ENCODE measurements at places on chromosomes 16 and 17. TPM values are rescaled to one million over a fixed set of nuclear protein-coding genes. Genes with fewer than 3 reads are reported as not detected.
A peak's percentile ranks its signal among the peaks of the same experiment; 100 is the strongest.

DNA sequence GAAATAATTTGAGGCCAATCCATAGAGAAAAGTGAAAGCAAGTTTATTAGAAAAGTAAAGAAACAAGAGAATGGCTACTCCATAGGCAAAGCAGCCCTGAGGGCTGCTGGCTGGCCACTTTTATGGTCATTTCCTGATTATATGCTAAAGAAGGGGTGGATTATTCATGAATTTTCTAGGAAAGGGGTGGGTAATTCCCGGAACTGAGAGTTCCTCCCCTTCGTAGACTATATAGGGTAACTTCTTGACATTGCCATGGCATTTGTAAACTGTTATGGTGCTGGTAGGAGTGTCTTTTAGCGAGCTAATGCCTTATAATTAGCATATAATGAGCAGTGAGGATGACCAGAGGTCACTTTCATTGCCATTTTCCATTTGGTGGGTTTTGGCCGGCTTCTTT, 4.4 kb downstream of the DHRS7B start:
- no peak overlapping the region for H3K27ac ChIP-seq
- H3K4me1 ChIP-seq, result peaks cover 8% of the 10 kb centered on the region
- no peak overlapping the region for H3K4me3 ChIP-seq

GRCh38 chr16:56470232-56470631, 18.9 kb downstream of the OGFOD1 start:
- no peaks in the 10 kb centered on the region for H3K27me3 ChIP-seq
- no peak for DNase-seq
- no peak overlapping the region for H3K27ac ChIP-seq
- H3K4me3 ChIP-seq, result no peak overlapping the region
- H3K36me3 ChIP-seq, result peaks cover 82% of the 10 kb centered on the region

GRCh38 chr17:18888766-18889290, 30.9 kb downstream of the PRPSAP2 start:
- H3K27ac ChIP-seq, result no peak overlapping the region
- DNase-seq, result no peak
- H3K27me3 ChIP-seq, result no peaks in the 10 kb centered on the region
- H3K36me3 ChIP-seq, result peaks cover 32% of the 10 kb centered on the region

DNA sequence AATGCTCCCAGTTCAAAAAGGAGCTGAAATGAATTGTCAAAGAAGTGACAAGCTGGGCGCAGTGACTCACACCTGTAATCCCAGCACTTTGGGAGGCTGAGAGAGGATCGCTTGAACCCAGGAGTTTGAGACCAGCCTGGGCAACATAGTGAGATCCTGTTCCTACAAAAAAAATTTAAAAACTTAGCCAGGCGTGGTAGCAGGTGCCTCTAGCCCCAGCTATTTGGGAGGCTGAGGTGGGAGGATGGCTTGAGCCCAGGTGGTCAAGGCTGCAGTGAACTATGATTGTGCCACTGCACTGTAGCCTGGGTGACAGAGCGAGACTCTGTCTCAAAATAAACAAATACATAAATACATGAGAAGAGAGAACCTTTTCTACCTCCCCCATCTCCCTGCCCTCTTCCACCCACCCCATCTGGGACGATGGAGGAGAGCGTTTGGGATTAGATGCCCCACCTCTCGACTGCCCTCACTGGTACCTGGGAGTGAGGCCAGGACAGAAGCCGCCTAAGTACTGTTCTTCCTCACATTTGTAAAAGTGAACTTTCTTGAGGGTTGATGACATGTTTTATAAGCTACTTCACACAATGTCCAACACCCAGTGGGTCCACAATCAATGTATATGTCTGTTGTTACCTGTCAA, 2.4 kb downstream of the IL4R start:
- peak overlapping the region; percentile 93 for H3K27ac ChIP-seq
- H3K4me3 ChIP-seq, result peak overlapping the region; percentile 85
- H3K4me1 ChIP-seq, result peaks cover 7% of the 10 kb centered on the region
- no peaks in the 10 kb centered on the region for H3K36me3 ChIP-seq
- no peak for DNase-seq

GRCh38 chr17:60086818-60087591, 8.3 kb upstream of the HEATR6 start:
- H3K27ac ChIP-seq, result no peak overlapping the region
- no peak overlapping the region for H3K4me3 ChIP-seq
- no peak for DNase-seq
- no peaks in the 10 kb centered on the region for H3K36me3 ChIP-seq
- H3K4me1 ChIP-seq, result peaks cover 2% of the 10 kb centered on the region

GRCh38 chr16:57680842-57681375, 12.8 kb downstream of the ADGRG3 start:
- no peak for DNase-seq
- no peaks in the 10 kb centered on the region for H3K4me1 ChIP-seq
- H3K27ac ChIP-seq, result no peak overlapping the region

DNA sequence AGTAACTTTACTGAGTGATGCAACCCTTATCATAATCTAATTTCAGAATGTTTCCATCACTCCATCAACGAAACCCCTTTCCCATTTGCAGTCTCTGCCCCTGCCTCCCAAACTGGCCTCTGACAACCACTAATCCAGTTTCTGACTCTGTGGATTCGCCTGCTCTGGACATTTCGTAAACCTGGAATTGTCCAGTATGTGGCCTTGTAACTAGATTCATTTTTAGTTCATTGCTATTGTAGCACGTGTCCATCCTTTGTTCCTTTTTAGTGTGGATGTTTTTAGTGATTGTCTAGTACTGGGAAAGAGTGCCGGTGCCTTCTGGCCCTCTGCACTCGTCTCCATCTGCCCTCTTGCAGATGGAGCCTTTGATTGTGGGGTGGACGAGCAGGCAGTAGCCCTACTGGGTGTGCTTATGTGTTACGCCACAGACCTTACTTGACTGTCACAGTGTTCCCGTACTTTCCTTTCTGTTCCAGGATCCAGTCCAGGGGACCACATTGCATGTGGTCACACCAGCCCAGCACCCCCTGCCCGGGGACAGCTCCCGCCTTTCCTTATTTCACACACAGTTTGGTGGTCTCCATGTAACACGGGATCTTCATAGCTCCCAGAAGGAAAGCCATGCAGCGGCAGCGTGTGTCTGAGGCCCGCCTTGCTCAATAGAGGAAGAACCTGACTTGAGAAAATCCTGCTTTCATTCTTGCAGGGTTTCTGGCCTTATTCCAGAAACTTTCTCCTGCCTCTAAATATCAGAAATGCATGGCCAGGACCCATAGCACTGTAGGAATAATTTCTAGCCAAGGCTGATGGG, 8.8 kb downstream of the KIAA0513 start:
- H3K27me3 ChIP-seq, result no peaks in the 10 kb centered on the region
- no peaks in the 10 kb centered on the region for H3K4me1 ChIP-seq
- no peaks in the 10 kb centered on the region for H3K36me3 ChIP-seq
- DNase-seq, result no peak
- no peak overlapping the region for H3K27ac ChIP-seq

- no peak overlapping the region for H3K27ac ChIP-seq
- no peak for DNase-seq
- H3K4me1 ChIP-seq, result no peaks in the 10 kb centered on the region
- H3K4me3 ChIP-seq, result no peak overlapping the region
- no peaks in the 10 kb centered on the region for H3K27me3 ChIP-seq
- H3K36me3 ChIP-seq, result no peaks in the 10 kb centered on the region
Observed at GRCh38 chr17:27755706-27756466, 44.4 kb downstream of the NOS2 start.

DNA sequence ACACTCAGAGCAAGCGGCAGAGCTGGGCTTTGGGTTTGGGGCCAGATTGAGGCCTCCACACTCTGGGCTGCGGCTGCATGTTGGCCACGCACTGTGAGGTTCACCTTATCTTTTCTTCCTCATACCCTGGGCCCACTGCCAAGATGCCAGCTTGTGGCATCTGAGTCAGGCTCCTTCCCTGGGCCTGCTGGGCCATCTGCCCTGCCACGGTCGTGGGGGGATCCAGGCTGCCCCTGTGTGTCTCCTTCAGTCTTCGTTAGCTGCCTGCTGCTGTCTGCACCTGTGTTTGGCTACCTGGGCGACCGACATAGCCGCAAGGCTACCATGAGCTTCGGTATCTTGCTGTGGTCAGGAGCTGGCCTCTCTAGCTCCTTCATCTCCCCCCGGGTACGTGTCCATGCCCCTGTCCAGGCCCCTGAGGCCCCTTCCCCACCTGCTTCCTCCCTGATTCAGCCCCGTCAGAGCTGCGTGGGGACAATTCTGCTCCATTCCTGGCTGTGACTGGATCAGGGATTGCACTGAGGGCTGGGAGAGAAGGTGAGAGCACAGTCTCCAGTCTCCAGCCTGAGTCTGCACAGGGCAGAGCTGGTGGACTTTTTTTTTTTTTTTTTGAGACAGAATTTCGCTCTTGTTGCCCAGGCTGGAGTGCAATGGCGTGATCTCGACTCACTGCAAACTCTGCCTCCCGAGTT, 11.2 kb downstream of the SPNS3 start:
- H3K4me3 ChIP-seq, result no peak overlapping the region
- DNase-seq, result peak; percentile 67
- no peaks in the 10 kb centered on the region for H3K36me3 ChIP-seq
- H3K27me3 ChIP-seq, result no peaks in the 10 kb centered on the region
- H3K4me1 ChIP-seq, result no peaks in the 10 kb centered on the region

DNA sequence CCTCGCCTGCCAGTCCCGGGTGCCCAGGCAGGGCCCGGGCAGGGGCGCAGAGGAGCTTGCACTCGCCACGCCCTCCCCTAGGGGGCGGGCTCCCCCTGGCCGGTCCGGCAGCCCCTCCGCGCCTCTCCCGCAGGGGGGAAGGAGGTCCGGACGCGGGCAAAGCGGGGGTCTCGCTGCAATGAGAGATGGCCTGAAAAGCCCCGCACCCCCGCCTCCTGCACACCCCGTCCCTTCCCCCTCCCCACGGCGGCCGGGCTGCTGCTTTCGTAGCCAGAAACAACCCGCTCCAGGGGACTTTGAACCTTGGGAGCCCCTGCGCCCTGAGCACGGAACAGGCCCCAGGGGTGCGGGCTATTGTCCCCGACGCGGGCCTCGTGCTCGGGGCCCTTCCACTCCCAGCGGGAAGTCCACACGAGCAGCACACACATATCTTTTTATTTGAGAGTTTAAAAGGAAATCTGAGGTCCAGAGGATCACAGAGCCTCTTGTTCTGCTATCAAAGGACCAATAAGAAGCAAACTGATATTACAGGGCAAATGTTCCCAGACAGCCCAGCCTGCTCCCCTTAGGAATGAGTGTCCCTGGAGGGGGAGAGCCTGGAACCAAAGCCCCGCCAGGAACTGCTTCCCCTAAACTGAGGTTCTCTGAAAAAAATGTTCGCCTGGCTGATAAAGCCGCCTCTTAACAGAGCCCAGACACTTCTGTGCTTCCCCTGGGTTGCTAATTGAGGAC, 5.8 kb upstream of the CBX4 start:
- peaks cover 34% of the 10 kb centered on the region for H3K4me1 ChIP-seq
- H3K27ac ChIP-seq, result peak overlapping the region; percentile 9
- H3K4me3 ChIP-seq, result peak overlapping the region; percentile 59

DNA sequence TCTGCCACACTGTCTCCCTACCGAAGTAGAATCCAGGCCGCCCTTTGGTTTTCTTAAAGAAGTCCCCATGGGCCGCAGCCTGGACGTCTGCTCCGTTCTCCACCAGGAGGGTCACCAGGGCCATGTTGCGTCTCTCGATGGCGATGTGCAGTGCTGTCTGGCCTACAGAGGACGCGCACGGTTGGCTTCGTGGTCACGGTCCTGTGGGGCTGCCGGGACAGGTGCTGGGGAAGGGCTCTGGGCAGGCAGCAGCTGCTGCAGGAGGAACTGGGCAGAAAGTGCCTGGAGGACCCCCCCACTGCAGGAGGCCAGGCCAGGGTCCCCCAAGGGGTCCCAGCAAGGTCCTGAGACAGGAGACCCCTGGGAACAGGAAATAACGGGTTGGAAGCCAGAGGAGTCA, 19.0 kb downstream of the TRPV1 start:
- DNase-seq, result no peak
- H3K4me3 ChIP-seq, result no peak overlapping the region
- no peak overlapping the region for H3K27ac ChIP-seq
- H3K4me1 ChIP-seq, result no peaks in the 10 kb centered on the region

DNA sequence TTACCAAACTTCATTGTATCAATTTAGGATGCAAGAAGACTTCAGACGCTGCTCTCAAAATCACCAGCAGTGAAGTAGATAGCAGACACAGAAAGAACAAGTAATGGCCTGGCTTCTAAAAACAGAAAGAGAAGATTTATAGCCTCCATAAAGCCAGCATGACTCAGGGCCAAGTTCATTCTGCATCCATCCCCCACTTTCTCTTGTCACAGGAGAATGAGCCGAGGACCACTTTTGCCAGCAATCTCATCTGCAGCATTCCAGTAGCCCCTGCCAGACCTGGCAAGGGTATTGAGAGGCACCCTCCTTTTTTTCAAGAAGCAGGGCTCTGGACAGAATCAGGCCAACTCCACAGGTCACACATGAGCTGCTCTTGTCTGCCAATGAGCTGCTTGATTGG, 355.4 kb upstream of the SOX9 start:
- H3K27ac ChIP-seq, result no peak overlapping the region
- DNase-seq, result no peak
- H3K4me1 ChIP-seq, result no peaks in the 10 kb centered on the region
- H3K27me3 ChIP-seq, result no peaks in the 10 kb centered on the region
- no peak overlapping the region for H3K4me3 ChIP-seq
- H3K36me3 ChIP-seq, result no peaks in the 10 kb centered on the region

- no peaks in the 10 kb centered on the region for H3K36me3 ChIP-seq
- DNase-seq, result no peak
- H3K4me3 ChIP-seq, result no peak overlapping the region
- H3K27ac ChIP-seq, result no peak overlapping the region
- no peaks in the 10 kb centered on the region for H3K27me3 ChIP-seq
Observed at GRCh38 chr17:78026381-78026780, 67.9 kb downstream of the TNRC6C start.

- H3K4me3 ChIP-seq, result no peak overlapping the region
- DNase-seq, result no peak
- peaks cover 2% of the 10 kb centered on the region for H3K4me1 ChIP-seq
- H3K27me3 ChIP-seq, result no peaks in the 10 kb centered on the region
- peak overlapping the region; percentile 5 for H3K27ac ChIP-seq
Observed at GRCh38 chr17:32814836-32815235, 62.1 kb downstream of the MYO1D start.

GRCh38 chr16:66961065-66961744, at the start of gene CES3:
CES3 (plus strand) TSS chr16:66961266; CDS start chr16:66961308, 42 bp downstream.
- H3K4me1 ChIP-seq, result no peaks in the 10 kb centered on the region
- H3K36me3 ChIP-seq, result no peaks in the 10 kb centered on the region
- DNase-seq, result peak; percentile 76
- no peak within 1 kb of the TSS for H3K4me3 ChIP-seq
- H3K27me3 ChIP-seq, result no peaks in the 10 kb centered on the region
- H3K27ac ChIP-seq, result no peak within 1 kb of the TSS

GRCh38 chr16:46980926-46981325, 7.5 kb upstream of the DNAJA2 start:
- H3K27ac ChIP-seq, result no peak overlapping the region
- H3K27me3 ChIP-seq, result no peaks in the 10 kb centered on the region
- no peak for DNase-seq
- H3K36me3 ChIP-seq, result no peaks in the 10 kb centered on the region
- no peak overlapping the region for H3K4me3 ChIP-seq

GRCh38 chr16:20114356-20114755, 40.7 kb upstream of the GPR139 start:
- H3K4me3 ChIP-seq, result no peak overlapping the region
- no peaks in the 10 kb centered on the region for H3K36me3 ChIP-seq
- H3K4me1 ChIP-seq, result no peaks in the 10 kb centered on the region
- H3K27me3 ChIP-seq, result no peaks in the 10 kb centered on the region

Gene C17orf100
- 4.3 TPM for total RNA-seq

Gene CD19
- total RNA-seq, result not detected

Gene KRTAP4-4
- total RNA-seq, result not detected

Gene BIRC5
- 0.11 TPM for total RNA-seq

Gene ABCA6
- 37.4 TPM for total RNA-seq
